NCI-H1694 (cell line): ENCODE measurements at places on chromosomes 7 and 10.

DNA sequence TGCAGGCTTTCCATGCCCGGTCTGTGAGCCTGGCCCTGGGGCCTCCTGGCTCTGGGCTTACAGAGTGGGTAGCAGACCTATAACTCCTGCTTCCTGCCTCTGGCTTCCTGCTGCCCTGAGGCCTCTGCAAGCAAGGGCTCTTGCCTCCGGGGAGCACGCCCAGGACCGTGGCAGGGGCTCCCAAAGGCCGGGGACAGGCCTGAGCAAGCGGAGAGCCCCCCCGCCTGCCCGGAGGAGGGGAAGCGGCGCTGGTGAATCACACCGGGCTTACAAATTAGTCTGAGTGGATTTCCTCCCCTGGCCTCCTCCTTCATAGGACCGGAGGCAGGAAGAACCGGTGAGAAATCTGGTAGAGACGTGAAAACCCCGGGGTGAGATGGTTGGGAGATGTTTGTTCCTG, 1.5 kb upstream of the MYL10 start:
- no peak for DNase-seq

DNA sequence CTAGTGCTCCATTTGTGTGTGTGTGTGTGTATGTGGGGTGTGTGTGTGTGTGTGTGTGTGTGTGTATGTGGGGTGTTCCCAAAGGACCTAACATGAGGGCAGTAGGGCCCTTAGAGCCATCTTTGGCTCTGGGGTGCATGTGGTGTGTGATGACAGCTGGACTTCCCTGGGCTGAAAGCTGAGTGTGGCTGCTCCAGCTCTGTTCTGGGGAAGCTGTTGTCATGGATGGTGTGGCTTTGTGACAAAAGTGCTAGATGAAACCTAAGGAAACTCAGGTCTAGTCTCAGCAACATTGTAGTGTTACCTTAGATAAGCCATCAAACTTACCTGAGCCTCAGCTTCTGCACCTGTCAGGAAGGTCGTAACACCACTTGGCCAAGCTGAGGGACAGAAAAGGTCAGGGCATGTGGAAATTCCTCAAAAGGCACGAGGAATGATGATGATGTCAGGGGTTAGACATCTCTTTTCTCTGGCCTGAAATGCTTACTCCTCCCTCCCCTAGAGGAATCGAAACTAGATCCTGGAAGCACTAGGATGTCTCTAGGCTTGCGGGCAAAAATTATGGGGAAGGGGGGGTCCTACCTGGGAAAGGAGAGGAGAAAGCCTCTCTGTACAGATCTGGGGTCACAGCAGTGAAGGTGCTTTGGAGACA, 115.4 kb downstream of the RPS24 start:
- no peak for DNase-seq

GRCh38 chr7:157436076-157436475, 99.3 kb downstream of the DNAJB6 start:
- DNase-seq, result no peak

GRCh38 chr7:84248267-84248666, 53.7 kb upstream of the SEMA3A start:
- DNase-seq, result no peak

- DNase-seq, result no peak
Observed at GRCh38 chr7:156897673-156898072, 4.7 kb upstream of the LMBR1 start.

GRCh38 chr10:130242513-130242912, 106.3 kb downstream of the GLRX3 start:
- DNase-seq, result no peak

GRCh38 chr10:6231146-6231545, 28.4 kb downstream of the PFKFB3 start:
- no peak for DNase-seq

DNA sequence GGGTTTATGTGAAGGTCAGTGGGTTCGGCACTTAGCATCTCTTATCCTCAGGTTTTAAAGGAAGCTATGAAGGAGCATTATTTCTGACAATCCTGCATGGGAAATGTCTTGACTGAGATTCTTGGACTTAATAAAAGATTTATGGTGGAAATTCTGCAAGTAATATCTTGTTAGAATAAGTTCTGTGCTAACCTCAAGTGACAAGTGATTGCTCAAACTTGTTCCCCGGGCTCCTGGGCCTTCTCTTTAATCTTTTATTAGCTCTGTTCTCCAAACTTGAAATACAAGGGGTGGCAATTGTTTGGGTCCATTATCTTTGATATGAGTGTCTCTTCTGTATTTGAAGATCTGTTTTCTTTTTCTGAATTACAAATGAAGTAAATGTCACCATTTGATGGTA, 140.6 kb upstream of the CTBP2 start:
- DNase-seq, result no peak

GRCh38 chr7:138898255-138898654, 82.9 kb downstream of the KIAA1549 start:
- no peak for DNase-seq

DNA sequence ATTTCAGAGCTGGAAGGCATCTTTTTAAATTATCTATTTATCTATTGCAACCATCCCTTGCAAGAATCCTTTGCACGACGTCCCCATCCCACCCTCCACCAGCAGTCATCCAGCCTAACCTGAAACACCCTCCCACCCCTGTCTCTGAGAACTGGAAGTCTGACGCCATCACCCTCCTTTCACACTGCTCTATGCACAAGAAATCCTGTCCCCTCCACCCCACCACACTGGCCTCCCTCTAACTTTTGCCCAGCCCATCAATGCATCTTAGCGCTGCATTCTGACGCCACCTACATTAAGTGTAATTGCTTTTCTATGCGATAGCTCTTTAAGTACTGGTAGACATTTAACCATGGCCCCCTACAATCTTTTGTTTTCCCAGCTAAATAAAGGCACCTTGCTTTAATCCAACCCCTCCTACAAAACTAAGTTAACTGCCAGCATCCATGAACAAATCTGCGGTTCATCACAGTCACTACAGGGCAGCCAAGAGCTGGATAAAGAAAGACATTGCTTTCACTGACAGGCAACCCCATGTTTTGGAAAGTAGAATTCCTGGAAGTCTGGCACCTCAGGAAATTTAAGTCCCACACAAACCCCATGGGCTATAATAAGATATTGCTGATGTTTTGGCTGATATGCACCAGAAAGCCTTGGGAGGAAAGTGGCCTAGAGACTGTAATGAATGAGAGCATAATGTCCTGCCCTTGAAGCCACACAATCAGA, 128.0 kb downstream of the GLI3 start:
- DNase-seq, result no peak

DNA sequence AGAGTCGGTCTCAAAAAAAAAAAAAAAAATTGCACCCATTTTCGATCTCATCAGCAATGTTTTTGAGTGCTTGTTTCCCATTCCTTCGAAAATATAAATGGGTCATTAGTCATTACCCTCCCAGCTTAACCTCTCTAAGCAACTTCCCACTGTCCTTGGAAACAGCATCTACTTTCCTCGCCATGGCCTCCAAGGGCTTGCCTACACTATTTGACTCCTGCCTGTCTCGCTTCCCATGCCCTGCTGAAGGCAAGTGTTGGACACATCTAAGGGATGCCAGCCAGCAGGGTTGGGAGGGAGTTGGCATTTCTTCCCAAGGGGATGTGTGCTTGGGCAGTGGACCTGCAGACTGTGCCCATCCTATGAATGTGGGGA, 12.7 kb upstream of the RHBDD2 start:
- no peak for DNase-seq

- no peak for DNase-seq
Observed at GRCh38 chr7:98233219-98234070, 18.6 kb downstream of the TECPR1 start.

DNA sequence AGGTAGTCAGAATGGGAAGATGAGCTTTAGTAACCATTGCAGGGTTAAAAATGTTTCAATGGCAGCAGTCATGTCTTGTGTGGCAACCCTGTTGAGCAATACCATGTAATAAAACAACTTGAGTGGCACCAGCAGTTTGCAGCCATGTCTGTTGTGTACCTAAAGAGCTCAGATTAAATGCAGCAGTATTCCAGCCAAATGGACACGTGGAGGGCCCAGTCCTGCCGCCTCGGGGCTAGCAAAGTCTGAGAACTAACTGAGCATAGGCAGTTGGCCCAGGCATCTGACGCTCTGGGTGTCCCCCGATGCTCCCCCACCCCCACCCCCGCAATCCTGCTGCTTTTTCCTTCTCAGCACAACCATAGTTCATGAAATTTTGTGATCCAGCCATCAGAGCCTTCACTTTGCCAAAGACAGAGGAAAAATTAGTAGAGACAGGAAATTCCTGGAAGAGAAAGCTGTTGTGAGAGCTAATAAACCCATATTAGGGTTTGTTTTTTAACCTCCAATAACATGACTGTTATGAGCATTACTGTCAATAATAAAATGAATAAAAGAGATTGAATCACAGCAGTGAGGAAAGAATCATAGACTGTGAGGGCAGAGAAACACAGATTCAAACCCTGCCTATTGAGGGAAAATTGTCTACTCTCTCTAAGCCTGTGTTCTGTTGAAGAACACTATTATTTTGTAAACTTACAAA, 220.6 kb upstream of the RHOBTB1 start:
- no peak for DNase-seq

DNA sequence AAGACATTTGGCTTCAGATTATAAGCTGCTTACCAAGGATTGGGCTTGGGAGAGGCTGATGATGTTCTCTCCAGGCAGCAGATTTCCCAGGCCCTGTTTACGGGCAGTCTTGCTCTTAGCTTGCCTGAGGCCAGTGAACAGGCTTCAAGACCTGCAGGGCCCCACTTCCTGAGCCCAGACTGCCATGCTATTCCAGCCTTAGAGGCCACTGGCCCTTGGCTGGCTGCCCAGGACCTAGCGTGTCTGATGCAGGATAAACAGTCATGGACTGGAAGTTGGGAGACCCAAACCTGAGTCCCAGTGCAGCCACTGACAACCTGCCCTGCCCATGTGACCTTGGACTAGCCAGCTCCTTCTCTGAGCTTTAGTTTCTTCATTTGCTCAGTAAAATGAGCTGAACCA, 2.9 kb downstream of the PRXL2A start:
- no peak for DNase-seq

- DNase-seq, result no peak
Observed at GRCh38 chr10:90917238-90917967, 3.5 kb downstream of the ANKRD1 start.

DNA sequence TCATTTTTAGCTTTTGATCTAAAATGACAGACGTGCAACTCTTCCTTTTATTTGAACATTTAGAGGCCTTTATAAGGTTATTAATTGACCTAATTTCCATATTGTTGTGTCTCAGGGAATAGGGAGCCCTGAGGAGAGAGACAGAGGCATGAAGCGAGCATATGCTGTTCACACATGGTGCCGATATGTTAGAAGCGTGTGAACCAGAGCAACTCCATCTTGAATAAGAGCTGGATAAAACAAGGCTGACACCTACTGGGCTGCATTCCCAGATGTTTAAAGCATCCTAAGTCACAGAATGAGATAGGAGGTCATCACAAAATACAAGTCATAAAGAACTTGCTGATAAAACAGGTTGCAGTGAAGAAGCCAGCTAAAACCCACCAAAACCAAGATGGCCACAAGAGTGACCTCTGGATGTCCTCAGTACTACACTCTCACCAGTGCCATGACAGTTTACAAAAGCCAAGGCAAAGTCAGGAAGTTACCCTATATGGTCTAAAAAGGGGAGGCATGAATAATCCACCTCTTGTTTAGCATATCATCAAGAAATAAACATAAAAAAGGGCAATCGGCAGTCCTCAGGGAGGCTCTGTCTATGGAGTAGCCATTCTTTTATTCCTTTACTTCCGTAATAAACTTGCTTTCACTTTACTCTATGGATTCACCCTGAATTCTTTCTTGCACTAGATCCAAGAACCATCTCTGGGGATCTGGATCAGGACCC, 80.1 kb downstream of the SEC61G start:
- no peak for DNase-seq

DNA sequence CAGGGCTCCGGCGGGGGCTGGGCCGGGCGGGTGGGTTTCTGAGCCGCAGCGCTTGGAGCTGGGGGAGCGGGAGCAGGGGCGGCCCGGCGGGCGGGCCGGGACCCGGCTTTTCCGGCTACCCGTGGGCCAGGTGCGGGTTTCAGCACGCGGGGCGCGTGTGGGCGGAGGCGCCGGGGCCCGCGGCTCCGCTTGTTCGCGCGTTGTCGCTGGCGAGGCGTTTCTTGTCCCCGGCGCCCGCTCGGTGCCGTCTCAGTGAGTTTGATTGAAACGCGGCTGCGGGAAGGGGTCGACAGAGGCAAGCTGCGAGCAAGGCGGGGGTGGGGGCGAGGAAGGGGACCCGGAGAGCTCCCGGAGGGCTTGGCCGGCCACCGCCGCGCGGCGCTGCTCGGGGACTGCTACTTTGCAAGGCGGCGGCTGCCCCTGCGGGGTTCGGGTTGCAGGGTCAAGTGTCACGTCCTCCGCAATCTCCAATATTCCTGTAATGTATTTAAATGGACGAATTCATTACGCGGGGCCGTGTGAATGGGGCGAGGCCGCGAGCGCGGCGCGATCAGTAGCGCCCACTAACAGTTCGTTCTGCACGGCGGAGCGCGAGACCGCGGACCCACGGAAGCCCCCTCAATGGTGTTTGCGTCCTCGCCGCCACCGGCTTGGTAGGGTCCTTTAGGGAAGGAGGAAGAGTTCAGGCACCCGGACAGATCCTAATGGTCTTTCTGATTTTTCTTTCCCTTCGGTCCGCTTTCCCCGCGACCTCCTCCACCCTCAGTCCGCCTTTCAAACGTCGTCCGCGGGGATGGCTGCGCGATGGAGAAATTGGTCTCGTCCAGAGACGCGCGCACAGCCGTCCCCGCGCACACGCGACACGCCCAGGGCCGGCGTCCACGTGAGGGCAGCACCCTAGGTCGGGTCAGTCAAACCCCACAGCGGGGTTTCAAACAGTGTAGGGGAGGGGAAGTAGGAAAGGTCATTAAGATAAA, 76.9 kb downstream of the INSIG1 start:
- DNase-seq, result no peak

DNA sequence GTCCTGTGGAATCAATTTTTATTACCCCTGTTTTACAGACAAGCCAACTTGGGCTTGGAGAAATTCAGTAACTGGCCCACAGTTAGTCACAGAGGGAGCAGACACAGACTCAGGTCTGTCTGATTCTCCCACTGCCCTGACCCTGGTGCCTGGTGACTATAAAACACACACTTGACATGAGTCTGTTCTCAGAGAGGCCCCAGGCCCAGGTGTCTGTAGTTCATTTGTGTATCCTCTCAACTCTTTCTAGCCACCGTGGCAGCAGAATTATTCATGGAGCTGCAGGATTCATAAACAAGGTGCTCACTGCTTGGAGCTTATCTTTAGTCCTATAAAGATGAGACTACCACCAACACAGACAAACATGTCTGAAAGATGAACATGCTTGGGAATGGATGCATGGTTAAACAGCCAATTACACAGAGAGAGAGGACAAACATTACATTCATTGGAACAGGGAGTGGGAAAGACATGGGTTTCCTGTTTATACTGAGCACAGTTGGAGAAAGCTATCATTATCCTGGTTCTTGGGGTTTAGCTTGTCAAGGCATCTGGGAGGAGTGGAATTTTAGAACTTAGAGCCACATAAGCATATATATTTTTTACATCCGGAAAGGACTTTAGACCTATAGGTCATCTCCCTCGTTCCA, 79.1 kb upstream of the PDCD4 start:
- DNase-seq, result no peak

DNA sequence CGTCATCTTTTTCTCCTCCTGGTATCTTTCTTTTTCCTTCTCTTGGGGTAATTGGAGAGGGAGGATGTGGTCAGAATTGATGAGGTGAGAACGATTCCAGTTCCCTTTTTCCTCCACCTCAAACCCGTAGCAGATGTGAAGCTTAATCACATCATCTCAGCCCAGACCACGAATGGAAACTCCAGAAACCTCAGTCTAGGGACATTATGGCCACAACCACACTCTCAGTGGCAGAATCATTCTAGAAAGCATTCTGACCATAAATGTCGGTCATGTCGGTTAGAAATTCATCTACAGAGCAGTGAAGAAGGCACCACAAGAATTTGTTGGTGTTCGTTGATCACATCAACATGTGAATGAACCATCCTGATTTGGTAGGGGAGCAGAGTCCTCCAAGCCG, 78.7 kb downstream of the GATA3 start:
- DNase-seq, result no peak
